ENCODE measurements at places on chromosomes 3 and 15.

GRCh38 chr15:76059320-76060117 lies at the start of gene TMEM266:
Gene TMEM266 (plus strand): TSS chr15:76059985. CDS start chr15:76134264, 74,279 bp downstream.
- peak; percentile 42 for DNase-seq

DNA sequence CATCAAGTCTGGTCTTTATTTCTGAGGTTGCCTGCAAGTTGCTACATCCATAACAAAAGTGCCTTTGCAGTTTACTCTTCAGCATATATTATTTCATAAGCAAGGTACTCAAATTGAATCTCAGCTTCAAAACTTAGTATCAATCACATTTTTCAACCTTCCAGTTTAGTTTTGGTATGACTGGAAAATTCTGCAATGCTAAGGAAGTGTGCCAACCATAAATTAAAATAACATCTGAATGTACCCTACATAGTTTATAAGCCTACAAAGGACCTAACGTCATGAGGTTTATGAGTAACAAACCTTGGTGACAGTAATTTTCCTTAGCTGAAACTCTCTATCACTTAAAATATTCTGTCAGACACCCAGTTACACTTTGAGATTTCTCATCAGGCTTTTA lies 62.8 kb downstream of the THBS1 start:
- peak; percentile 47 for DNase-seq

- DNase-seq = peak; percentile 20
These were observed 101.2 kb upstream of the PTX3 start for GRCh38 chr3:157335233-157336076.

DNA sequence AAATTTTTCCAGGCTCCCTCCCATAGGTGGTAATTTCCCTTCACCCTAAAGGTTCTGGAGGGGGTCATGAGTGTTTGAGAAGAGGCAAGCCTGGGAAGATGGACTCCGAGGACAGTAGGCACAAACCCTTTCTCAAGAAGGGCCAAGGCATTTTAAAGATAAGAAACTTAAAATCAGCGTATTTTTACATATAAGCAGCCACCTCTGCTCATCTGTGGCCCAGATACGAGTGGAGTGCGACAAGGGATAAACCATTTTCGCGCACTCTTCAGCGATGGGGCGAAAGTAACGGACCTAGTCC lies 539 bp downstream of the RASSF1 start:
- DNase-seq = no peak

DNA sequence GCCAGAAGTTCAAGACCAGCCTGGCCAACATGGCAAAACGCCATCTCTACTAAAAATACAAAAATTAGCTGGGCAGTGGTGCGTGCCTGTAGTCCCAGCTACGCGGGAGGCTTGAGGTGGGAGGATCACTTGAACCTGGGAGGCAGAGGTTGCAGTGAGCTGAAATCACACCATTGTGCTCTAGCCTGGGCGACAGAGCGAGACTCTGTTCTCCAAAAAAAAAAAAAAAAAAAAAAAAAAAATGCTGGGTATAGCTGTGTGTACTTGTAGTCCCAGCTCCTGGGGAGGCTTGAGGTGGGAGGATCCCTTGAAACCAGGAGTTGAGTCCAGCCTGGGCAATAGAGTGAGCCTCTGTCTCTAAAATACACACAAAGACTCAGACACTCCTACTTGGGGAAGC lies 32.0 kb downstream of the PPP1R2 start:
- no peak for DNase-seq
